ENCODE measurements at places on chromosomes 3 and 15. TPM values are rescaled to one million over a fixed set of nuclear protein-coding genes. Genes with fewer than 3 reads are reported as not detected.

The SEMA6D gene
- total RNA-seq, result 31.0 TPM

The PLS1 gene
- 1.8 TPM for total RNA-seq

The PGBD4 gene
- 1.7 TPM for total RNA-seq

The PYGO1 gene
- total RNA-seq, result 8.9 TPM

The DPPA2 gene
- not detected for total RNA-seq

The CCNDBP1 gene
- 85.8 TPM for total RNA-seq

The LRRC34 gene
- 8.7 TPM for total RNA-seq

The TM4SF4 gene
- not detected for total RNA-seq

The GNAT1 gene
- total RNA-seq, result not detected

The GOLGA8H gene
- total RNA-seq, result not detected

The CEP70 gene
- 20.0 TPM for total RNA-seq

The KLHL40 gene
- not detected for total RNA-seq

The CISH gene
- 0.67 TPM for total RNA-seq

The SCN11A gene
- total RNA-seq, result not detected

The STRIT1 gene
- total RNA-seq, result not detected

The MORC1 gene
- under 0.01 TPM for total RNA-seq

The ZNF80 gene
- total RNA-seq, result not detected

The SAMD7 gene
- not detected for total RNA-seq

The MYO5C gene
- total RNA-seq, result 0.33 TPM

The CD96 gene
- 0.36 TPM for total RNA-seq

The ZNF860 gene
- total RNA-seq, result 2.2 TPM

The KLHL6 gene
- total RNA-seq, result 2.3 TPM

The CCDC39 gene
- total RNA-seq, result not detected

The TMEM212 gene
- not detected for total RNA-seq

The RHOV gene
- total RNA-seq, result 0.36 TPM

The TRH gene
- not detected for total RNA-seq

The MKRN3 gene
- total RNA-seq, result 2.2 TPM

The SCAANT1 gene
- not detected for total RNA-seq

The RLBP1 gene
- total RNA-seq, result under 0.01 TPM

The SACM1L gene
- total RNA-seq, result 26.8 TPM

The GRAMD1C gene
- total RNA-seq, result 4.2 TPM

The PLSCR4 gene
- 8.3 TPM for total RNA-seq

The ARGFX gene
- total RNA-seq, result not detected

The RGMA gene
- 2.5 TPM for total RNA-seq

The ADAMTS7 gene
- total RNA-seq, result 4.0 TPM

The FBXW12 gene
- not detected for total RNA-seq

The PRKCD gene
- 12.0 TPM for total RNA-seq

The RYR3 gene
- under 0.01 TPM for total RNA-seq

The UCN2 gene
- 22.5 TPM for total RNA-seq

The PFN2 gene
- 206 TPM for total RNA-seq

The COL6A6 gene
- total RNA-seq, result not detected

The RTP3 gene
- total RNA-seq, result not detected

The PLEKHO2 gene
- total RNA-seq, result 58.3 TPM

The PPP1R14D gene
- not detected for total RNA-seq

The CDC25A gene
- 8.4 TPM for total RNA-seq

The NCBP2 gene
- total RNA-seq, result 44.0 TPM

The RHCG gene
- total RNA-seq, result 0.15 TPM

The GOLGA8S gene
- not detected for total RNA-seq

The CLDN11 gene
- 1.7 TPM for total RNA-seq

The ITPKA gene
- total RNA-seq, result 0.36 TPM

The CLDN1 gene
- 2.8 TPM for total RNA-seq

The SMC4 gene
- 129 TPM for total RNA-seq

The SLC22A13 gene
- 1.1 TPM for total RNA-seq

Measured in melanocyte of skin (primary cell).